ENCODE measurements at places on chromosomes 16 and 17.
A peak's percentile ranks its signal among the peaks of the same experiment; 100 is the strongest.

DNA sequence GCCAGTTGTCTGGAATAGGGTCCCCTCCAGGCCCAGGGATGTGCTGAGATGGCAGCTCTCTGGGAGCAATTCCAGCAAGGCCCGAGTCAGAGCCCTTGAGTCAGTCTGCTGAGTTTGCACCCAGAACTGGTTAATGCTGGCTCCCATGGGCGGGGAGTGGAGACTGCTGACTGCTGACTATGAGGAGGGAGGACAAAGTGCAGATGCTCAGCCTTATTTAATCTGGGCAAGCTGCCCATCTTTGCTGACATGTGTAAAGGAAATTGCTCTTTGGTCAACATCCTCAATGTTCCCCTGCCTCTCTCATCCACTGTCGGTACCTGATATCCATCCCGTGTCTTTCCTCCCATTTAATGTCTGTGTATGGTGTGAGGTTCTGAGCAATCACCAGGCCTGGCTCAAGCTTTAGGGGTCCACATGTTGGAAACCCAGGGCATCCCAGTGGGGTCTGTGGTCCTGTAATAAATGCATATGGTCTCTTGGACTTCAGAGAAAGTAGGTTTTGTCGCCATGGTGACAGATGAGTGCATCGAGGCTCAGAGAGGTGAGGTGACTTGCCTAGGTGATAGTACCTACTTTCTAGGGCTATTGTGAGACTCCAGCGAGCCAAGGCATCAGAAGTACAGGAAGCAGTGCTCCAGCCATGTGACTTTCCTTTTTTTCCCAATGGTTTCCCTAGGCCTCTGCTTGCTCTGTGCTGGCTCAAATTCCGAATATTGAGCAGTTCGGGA lies 20.0 kb upstream of the RNF135 start:
- no peak for DNase-seq

DNA sequence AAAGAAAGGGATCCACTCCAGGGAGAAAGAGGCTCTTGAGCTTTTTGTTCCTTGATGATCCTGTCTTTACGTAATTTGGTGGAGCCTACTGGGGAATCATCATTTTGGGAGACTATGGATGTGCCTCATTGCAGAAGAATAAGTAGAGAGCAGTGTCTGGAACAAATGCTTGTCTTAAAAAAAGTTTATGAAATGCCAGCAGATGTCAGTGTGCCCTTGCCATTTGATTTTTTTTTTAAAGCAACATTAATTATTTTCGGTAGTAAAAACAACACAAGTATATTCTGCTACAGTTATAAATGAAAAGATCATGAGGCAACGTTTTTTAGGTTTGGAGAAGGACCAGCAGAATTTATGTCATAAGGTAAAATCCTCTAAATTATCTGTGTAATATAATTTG lies 934.8 kb upstream of the EEF2KMT start:
- no peak for DNase-seq

DNA sequence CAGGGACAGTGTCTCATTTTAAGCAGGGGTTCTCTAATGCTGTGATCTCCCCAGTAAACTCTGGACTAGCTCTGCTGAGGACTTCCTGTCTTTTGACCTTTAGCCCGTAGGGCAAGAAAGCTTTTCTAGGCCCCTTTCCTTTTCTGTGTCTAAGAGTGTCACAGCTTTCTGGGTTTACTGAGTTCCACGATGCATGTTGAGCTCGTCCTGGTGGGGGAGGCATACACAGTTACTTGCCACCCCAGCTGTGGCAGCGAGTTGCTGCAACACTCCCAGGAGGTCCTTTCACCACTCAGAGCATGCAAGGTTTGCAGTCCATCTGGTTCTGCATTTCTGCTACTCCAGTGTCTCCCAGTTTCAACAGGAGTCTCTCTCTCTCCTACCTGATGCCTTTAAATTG lies 23.7 kb downstream of the NOD2 start:
- DNase-seq, result no peak

- DNase-seq, result no peak
Measured at GRCh38 chr17:32654324-32654723, 167.5 kb downstream of the CDK5R1 start.

DNA sequence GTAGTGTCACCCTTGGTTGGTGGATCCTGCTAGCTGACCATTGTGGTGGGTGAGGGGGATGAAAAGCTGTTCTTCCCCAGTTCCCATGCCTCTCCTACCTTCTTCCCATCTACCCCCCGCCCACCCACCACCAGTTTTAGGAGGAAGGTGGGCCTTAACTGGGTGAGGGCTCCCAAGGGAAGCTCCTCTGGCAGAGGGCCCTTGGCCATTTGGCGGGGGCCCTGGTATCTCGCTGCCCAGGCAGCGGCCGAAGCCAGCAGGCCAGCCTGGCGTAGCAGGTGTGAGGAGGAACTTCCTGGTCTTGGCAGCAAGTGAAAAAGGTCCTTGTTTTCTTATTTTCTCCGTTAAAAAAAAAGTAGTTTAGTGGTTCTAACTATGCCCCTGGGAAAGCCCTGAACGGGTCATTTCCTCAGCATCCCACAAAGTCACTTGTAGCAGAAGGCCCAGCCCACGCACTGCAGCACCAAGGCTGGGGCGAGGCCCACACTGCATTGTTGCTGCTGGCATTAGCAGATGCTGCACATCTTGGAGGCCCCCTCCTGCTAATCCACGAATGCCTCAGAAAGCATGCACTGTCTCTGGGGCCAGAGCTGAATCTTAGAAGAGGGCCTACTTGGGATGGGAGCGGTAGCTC lies 72.5 kb downstream of the MPRIP start:
- no peak for DNase-seq

DNA sequence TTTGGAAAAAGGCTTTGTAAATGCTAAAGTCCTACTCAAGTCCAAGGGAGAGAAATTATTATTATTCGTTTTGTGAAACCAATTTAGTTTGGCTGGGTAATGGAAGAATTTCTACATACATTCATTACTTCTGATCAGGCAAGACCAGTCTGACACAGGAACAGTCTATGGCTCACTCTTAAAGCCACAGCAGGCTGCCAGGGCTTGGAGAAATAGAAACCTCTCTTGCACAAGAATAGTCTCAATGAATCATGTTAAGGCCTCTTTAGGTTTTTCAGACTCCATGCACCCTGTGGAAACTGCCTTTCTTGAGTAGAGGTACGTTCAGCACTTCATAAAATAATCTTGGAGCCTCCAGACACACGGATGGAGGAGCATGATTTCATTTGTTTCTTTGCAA lies 167.7 kb downstream of the IRX3 start:
- no peak for DNase-seq

DNA sequence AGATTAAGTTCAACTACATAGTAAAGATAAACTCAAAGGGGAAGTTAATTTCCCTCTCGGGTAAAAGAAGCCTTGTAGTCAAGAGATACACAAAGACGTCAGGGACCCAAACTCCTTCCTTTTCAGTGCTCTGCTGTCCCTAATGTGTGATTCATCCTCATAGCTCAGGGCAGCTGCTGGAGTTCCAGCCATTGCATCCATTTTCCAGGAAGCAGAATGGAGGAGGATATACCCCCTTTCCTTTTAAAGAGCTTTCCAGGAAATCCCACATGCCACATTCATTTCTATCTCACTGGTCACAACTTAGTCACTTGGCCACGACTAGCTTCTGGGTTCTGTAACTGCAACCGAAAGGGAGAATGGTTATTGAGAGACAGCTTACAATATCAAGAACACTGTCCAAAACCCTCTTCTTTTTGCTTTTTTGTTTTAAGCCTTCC lies 95.3 kb downstream of the SOCS1 start:
- DNase-seq, result no peak

- peak; percentile 12 for DNase-seq
Measured at GRCh38 chr17:71084219-71084618, 914.9 kb downstream of the KCNJ2 start.

All from HTR-8/SVneo (cell line).